Uterine smooth muscle cell (primary cell): ENCODE measurements at places on chromosomes 1 and 21. TPM values are rescaled to one million over a fixed set of nuclear protein-coding genes. Genes with fewer than 3 reads are reported as not detected.

The KIF2C gene
- total RNA-seq: 21.6 and 87.8 TPM in 2 replicates

The ANKRD65 gene
- 0.77 and 0.87 TPM in 2 replicates for total RNA-seq

The PLEKHA6 gene
- 1.2 and 1.6 TPM in 2 replicates for total RNA-seq

The DCST1 gene
- not detected in 2 replicates for total RNA-seq

The SYT14 gene
- 3.3 and 4.4 TPM in 2 replicates for total RNA-seq

The LCE1B gene
- total RNA-seq: not detected in 2 replicates

The LYPD8 gene
- total RNA-seq: not detected in 2 replicates

The RABIF gene
- 3.5 and 3.7 TPM in 2 replicates for total RNA-seq

The LRRC38 gene
- 0.50 TPM in 1 of 2 replicates, not detected in the other for total RNA-seq

The TARDBP gene
- total RNA-seq: 89.7 and 126 TPM in 2 replicates

The IPO9 gene
- total RNA-seq: 21.6 and 25.7 TPM in 2 replicates

The TGFB2 gene
- 2.8 and 4.5 TPM in 2 replicates for total RNA-seq

The OLFML2B gene
- total RNA-seq: 4.9 and 7.0 TPM in 2 replicates

The BTBD8 gene
- total RNA-seq: 4.1 and 5.5 TPM in 2 replicates

The TPRG1L gene
- 23.8 and 24.7 TPM in 2 replicates for total RNA-seq
